Transverse colon (tissue), 4 donors: ENCODE measurements at places on chromosomes 6 and 20. TPM values are rescaled to one million over a fixed set of nuclear protein-coding genes. Genes with fewer than 3 reads are reported as not detected.

DNA sequence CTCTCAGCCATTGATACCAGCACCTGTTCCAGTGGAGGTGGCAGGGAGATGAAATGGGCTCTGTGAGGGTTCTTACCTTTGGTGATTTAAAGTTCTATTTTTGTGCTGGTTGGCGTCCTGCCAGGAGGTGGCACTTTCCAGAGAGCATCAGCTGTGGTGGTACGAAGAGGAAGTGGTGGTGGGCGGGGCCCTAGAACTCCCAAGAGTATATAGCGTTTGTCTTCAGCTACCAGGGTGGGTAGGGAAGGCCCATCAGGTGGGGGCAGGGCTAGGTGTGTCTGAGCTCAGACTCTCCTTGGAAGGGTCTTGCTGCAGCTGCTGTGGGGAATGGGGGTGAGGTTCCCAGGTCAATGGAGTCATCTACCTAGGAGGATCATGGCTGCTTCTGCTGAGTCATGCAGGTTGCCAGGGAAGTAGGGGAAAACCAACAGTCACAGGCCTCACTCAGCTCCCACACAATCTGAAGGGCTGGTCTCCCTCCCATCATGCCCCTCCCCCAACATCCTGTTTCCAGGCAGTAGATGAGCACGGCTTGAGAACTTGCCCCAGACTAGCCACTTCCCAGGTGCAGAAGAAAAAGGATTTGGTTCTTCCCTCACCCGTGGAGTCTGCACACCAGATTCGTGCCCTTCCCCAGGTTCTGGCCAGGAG, 46.6 kb downstream of the MOXD1 start:
- DNase-seq, result peak; percentile 70
- H3K4me3 ChIP-seq, result no peak overlapping the region
- H3K27ac ChIP-seq, result no peak overlapping the region

The AIF1 gene
- not detected for total RNA-seq

- H3K4me1 ChIP-seq, result no peaks in the 10 kb centered on the region
- no peak overlapping the region for H3K4me3 ChIP-seq
- no peak overlapping the region for H3K27ac ChIP-seq
- peaks cover 42% of the 10 kb centered on the region for H3K36me3 ChIP-seq
- H3K27me3 ChIP-seq, result no peaks in the 10 kb centered on the region
These were observed 119.3 kb downstream of the ASCC3 start for GRCh38 chr6:100761841-100762240.

- H3K36me3 ChIP-seq, result no peaks in the 10 kb centered on the region
- no peak for DNase-seq
- no peak overlapping the region for H3K4me3 ChIP-seq
- no peaks in the 10 kb centered on the region for H3K4me1 ChIP-seq
These were observed 53.2 kb downstream of the IRF4 start for GRCh38 chr6:444653-445275.

The NRSN1 gene
- total RNA-seq, result not detected

The CALHM6 gene
- 3.3 TPM for total RNA-seq

The TINAG gene
- 86.4 TPM for total RNA-seq

DNA sequence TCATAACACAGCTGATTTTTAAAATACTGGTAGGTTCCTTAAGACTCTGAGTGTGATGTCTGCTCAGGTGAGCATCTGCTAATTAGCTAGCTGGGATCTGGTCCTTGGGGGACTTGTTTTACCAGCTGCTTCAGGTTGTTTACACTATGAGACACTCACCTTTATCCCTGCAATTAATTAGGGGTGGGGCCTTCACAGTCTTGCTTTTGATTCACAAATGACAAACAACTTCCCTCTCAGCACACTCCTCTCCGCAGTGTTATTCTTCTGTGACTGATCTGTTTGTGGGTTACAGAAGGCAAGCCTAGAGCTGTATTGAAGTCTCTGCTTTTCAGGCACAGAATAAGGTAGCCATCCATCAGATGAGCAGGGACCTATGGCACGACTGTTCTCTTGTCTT, 62.0 kb upstream of the CD83 start:
- no peaks in the 10 kb centered on the region for H3K36me3 ChIP-seq
- no peak overlapping the region for H3K4me3 ChIP-seq
- H3K4me1 ChIP-seq, result no peaks in the 10 kb centered on the region
- no peak overlapping the region for H3K27ac ChIP-seq
- H3K27me3 ChIP-seq, result peaks cover 19% of the 10 kb centered on the region

The KCNB1 gene
- total RNA-seq, result 2.6 TPM

DNA sequence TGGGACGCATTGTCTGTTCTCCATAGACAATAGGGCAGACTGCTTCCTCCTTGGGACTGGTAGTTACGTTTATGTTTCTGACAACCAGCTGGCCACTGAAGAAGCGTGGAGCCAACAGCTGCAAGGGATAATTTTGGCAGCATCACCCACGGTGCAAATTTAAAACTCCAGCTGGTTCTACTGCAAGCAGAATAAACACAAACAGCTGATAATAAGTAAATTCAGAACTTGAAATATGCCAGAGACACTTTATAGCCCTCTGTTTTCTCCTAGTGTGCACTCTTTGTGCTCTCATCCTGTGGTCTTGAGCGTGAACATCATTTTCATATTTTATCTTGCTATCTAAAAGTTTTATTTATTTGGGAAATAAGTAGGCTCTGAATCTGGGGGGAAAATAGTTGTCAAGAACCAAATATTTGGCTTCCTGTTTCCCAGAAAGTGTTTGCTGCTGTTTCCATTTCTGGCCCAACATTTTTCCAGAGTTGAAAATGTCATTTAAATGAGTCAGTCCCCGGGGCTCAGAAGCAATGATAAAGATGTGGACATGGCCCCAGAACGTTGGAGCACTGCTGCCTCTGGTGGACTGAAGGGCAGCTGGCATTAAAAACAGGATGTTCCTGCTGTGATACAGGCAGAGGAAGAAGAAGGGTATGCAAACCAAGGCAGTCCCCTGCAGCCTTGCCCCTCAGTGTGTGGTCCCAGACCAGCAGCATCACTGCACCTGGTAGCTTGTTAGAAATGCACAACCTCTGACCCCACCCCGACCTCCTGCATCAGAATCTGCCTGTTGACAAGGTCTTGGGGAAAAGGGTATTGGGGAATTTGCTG, 12.5 kb upstream of the THBD start:
- H3K4me1 ChIP-seq, result peaks cover 6% of the 10 kb centered on the region
- H3K36me3 ChIP-seq, result no peaks in the 10 kb centered on the region
- no peaks in the 10 kb centered on the region for H3K27me3 ChIP-seq
- H3K4me3 ChIP-seq, result no peak overlapping the region
- DNase-seq, result peak; percentile 17

DNA sequence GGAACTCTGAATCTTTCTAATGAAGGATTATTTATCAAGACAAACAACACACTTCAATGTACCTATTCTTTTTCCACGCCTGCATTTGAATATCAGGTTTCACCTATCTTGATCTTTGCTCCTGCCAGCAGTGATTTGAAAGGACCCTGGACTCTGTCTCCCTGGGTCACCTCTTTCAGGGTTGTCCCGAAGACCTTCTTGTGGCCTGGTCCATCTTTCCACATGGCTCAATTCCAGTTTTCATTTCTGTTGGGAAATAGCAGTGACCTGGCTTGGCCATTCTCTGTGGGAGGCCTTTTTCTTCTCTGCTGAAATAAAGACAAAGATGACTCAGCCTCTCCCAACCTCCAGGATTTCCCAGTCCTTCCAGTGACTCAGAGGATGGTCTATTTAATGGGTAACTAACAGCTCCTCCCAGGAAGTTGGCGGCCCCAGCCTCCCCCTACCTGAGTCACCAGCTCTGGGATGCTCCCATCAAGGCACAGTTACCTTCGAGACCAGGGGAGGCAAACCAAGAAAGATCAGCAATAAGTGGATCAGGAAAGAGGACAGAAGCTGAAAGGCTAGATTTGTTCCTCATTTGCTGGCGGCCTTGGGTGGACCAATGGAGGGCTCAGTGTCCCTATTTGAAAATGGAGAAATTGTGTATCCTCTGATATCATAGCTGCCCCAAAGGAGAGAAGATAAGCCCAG, 120.2 kb upstream of the RNF24 start:
- DNase-seq, result peak; percentile 30
- no peak overlapping the region for H3K27ac ChIP-seq
- H3K36me3 ChIP-seq, result no peaks in the 10 kb centered on the region
- H3K4me3 ChIP-seq, result no peak overlapping the region
- H3K4me1 ChIP-seq, result no peaks in the 10 kb centered on the region
- H3K27me3 ChIP-seq, result peaks cover 3% of the 10 kb centered on the region

The ZNF133 gene
- total RNA-seq, result 13.2 TPM

The RBPJL gene
- total RNA-seq, result not detected
